ENCODE measurements at places on chromosomes 6 and 20.

- DNase-seq, result peak; percentile 52
Observed at GRCh38 chr6:34305982-34306708, 57.3 kb upstream of the SMIM29 start.

- DNase-seq, result no peak
Observed at GRCh38 chr6:136137008-136137692, 113.0 kb downstream of the MTFR2 start.

- no peak for DNase-seq
Observed at GRCh38 chr6:129771678-129772077, 61.7 kb upstream of the ARHGAP18 start.

DNA sequence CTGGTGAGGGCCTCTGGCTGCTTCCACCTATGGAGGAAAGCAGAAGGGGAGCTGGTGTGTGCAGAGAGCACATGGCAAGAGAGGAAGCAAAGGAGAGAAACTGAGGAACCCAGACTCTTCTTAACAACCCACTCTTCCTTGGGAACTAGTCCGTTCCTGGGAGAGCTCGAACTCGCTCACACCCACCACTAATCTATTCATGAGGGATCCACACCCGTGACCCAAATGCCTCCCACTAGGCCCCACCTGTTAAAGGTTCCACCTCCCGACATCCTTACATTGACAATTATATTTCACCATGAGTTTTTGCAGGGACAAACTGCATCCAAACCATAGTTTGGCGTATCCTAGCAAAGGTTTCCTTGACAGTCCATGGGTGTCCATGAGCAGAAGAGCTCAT, 123.2 kb downstream of the TBC1D7 start:
- DNase-seq, result no peak

GRCh38 chr6:148082696-148083095, 259.9 kb upstream of the SASH1 start:
- no peak for DNase-seq
